ENCODE measurements at places on chromosomes 1 and 21. TPM values are rescaled to one million over a fixed set of nuclear protein-coding genes. Genes with fewer than 3 reads are reported as not detected.

FCRL2 gene
- total RNA-seq = not detected

AGTRAP gene
- 22.6 TPM for total RNA-seq

GRCh38 chr1:204266504-204267034, 52.8 kb upstream of the GOLT1A start:
- no peak for DNase-seq
- H3K27ac ChIP-seq = no peak overlapping the region
- H3K27me3 ChIP-seq = 0 out of 2 replicates have a peak, but pooled peaks cover 4% of the 10 kb centered on the region
- no peak overlapping the region for H3K4me3 ChIP-seq
- peaks cover 10% of the 10 kb centered on the region for H3K4me1 ChIP-seq
- no peaks in the 10 kb centered on the region for H3K36me3 ChIP-seq

DNA sequence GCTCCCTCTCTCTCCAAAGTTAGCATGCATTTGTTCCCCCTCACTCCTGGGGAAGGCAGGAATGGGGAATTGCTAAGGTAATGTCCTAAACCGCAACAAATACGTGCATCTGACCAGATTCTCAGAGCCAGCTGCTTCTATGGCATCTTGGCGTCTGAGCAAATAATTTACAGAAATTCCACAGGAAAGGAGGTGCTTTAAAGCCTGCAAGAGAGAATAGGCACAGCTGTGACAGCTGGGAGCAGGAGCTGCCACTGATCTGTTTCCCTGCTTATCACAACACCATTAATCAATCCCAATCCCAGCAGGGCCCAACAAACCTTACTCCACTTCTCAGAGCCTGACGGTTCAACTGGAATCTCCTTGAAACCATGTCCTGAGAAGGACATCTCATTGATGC, 83.5 kb upstream of the ZNF281 start:
- no peak overlapping the region for H3K27ac ChIP-seq
- no peaks in the 10 kb centered on the region for H3K27me3 ChIP-seq
- no peak overlapping the region for H3K4me3 ChIP-seq
- H3K4me1 ChIP-seq = peaks cover 6% of the 10 kb centered on the region

GRCh38 chr1:61741711-61742619, at the start of gene PATJ:
TSS of gene PATJ (plus strand) at chr1:61742480. CDS start at chr1:61762893, 20,413 bp downstream.
- DNase-seq = peak; percentile 45
- peak within 1 kb of the TSS; percentile 79 for H3K4me3 ChIP-seq
